ENCODE measurements at places on chromosomes 16 and 17.
A peak's percentile ranks its signal among the peaks of the same experiment; 100 is the strongest.

DNA sequence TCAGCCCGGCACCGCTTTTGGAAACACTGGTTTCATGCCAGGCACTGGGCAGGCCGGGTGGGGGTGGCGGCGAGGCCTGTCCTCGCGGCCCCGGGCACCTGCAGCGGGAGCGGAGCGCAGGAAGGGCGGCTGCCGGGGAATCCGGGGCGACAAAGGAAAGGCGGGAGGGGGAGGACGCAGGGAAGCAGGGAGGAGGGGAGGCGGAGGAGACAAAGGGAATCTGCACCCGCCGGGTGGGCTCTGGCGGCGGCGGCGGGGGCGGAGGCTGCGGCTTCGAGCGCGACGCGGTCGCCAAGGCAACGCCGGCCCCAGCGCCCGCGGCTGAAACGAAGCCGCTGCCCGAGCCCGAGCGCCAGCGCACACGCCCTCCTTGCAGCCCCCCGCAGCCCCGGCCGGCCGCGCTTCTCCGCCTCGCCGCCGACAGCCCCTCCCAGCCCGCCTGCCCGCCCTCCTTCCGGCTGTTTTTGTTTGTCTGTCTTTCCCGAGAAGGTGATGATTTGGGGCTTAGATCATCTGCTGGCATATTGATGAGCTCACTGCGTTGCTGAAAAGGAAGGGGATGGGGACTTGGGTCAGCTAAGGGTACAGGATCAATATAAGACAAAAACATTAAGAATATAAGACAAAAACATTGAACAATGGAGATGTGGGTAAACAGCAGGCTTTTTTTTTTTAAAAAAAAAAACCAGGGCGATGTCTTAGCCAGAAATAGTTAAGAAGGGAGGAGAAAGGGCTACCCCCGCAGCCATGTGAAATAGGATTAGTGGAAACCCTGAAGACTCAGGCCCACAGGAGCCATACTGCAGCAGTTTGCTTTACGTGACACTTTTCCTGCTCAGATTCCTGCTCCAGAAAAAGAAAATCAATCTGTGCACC, 32.7 kb downstream of the CDK5R1 start:
- DNase-seq, result no peak

DNA sequence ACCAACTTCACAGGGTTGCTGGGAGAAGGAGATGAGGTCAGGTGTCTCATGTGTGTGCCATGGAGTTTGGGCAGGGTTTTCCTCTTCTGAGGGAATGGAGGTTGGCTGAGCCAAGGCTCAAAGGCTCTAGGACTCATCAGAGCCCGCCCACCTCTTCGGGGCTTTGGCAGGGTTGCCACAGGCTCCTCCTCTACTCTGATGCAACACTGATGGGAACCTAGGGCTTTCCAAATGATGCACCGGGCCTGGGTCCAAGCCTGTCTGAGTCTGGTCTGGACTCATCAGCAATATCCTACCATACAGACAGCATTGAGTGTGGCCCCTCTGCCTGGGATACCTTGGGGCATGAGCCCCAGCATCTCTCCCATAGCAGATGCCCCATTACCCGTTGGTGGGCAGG, 59.5 kb upstream of the LHX1 start:
- DNase-seq, result no peak

- no peak for DNase-seq
Measured at GRCh38 chr17:66395961-66396360, 93.5 kb downstream of the PRKCA start.

DNA sequence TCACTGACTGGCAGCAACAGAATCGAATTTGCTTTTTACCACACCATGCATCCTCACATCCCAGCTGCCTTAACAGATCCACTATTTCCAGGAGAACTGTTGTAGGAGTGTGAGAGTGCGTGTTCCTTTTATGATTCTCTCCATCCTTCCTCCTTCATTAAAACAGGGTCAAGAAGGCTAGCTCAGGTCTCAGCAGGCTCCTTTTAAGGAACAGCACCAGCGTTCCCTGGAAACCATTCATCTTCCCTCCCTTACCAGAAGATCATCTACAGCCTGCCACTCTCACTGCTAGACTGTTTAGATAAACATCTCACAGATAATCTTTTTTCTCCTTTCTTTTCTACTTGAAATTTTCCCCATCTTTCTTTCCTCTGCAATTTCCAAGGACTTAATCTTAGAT, 1531.9 kb upstream of the CDH8 start:
- DNase-seq, result no peak

DNA sequence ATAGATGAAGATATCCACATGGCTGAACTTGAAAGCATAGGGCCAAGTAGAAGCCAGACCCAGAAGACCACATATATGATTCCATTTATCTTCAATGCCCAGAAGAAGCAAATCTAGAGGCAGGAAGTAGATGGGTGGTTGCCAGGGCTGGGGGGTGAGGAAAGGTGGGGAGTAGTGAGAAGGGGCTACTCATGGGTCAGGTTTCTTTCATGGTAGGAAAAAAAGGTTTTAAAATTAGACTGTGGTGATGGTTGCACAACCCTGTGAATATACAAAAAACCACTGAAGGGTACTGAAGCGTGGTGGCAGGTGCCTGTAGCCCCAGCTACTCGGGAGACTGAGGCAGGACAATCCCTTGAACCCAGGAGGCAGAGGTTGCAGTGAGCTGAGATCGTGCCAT, 5.4 kb downstream of the CD2BP2 start:
- DNase-seq, result no peak

GRCh38 chr17:81964081-81964849, 3.3 kb upstream of the NOTUM start:
- DNase-seq, result no peak

DNA sequence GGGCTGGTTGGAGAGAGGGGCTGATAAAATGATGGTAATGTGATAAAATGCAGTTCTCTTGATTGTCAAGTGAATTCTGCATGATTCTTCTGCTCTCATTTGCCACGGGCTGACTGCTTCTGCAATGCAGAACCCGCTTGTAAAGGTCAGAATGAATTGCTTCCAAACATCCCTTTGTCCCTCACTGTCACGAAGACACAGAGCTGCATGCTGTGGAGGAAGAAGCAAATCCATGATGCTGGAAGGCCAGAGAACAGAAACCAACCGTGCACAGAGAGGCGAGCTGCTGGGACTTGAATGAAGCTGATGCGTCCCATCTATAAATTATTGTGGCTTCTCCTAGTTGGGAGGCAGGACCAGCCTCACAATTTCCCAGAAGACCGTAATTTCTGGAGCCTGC, 171.6 kb downstream of the PRKCB start:
- DNase-seq, result no peak

GRCh38 chr17:75240394-75241142, 20.8 kb downstream of the GGA3 start:
- DNase-seq, result no peak

DNA sequence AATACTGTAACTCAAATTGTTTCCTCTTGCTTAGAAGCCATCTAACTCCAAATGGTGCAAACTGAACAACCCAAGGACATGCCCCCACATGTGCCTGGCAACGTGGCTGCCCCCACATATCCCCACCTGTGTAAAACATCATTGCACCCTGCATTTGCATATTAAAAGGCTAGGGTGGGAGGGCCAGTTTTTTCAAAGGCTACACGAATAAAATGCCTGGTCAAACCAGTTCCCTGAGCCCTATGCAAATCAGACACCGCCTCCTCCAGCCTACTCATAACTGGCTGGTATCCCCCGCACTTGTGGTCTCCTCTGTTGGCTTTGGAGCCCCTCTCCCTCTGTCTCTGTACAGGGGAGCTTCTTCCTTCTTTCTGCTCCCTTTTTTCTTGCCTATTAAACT, 26.7 kb downstream of the C16orf54 start:
- no peak for DNase-seq

DNA sequence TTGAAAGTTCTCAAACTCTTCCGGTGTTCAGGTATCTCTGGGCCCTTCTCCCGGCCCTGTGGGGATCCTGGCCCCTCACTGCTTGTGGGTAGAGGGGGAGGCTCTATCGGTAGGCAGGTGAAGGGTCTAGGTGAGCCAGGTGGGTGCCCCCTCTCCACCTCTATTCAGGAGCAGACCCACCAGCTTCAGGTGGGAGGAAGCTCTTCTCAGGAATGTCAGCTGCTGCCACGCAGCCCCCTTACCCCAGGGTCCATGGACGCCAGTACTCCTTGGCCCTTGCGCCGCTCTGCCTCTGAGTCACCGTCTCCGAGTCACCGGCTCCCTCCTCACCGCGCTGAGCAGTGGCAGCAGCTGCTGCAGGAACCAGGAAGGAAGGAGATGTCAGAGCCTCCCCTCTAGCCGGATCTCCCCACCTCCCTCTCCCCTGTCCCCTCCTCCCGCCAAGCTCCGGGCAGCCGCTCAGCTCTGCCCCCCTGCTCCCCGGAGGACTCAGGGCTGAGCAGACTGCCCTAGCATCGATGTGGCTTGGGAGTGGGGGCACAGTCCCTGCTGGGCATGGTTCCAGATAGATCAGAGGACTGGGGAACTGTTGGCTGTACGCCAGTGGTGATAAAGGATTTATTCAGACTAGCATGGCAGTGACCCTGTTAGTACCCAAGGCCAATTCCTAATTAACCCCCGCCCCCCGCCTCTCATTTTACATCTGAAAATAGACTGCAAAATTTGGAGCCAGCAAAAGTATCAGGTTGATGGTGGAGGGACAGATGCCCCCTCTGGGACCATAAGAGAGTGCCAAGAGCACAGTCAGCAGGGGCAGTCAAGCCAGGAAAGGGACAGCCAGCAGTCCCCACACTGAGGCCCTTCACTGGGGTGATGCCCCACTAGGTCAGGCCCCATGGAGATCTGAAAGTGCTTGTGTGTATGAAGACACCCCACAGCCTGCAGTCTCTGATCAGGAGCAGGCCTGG, at the start of gene OSBPL7:
OSBPL7 (minus strand) TSS at position 371 of the 968 bp plus-strand sequence. CDS start 1,516 bp downstream, outside the sequence.
- DNase-seq, result peak; percentile 51

DNA sequence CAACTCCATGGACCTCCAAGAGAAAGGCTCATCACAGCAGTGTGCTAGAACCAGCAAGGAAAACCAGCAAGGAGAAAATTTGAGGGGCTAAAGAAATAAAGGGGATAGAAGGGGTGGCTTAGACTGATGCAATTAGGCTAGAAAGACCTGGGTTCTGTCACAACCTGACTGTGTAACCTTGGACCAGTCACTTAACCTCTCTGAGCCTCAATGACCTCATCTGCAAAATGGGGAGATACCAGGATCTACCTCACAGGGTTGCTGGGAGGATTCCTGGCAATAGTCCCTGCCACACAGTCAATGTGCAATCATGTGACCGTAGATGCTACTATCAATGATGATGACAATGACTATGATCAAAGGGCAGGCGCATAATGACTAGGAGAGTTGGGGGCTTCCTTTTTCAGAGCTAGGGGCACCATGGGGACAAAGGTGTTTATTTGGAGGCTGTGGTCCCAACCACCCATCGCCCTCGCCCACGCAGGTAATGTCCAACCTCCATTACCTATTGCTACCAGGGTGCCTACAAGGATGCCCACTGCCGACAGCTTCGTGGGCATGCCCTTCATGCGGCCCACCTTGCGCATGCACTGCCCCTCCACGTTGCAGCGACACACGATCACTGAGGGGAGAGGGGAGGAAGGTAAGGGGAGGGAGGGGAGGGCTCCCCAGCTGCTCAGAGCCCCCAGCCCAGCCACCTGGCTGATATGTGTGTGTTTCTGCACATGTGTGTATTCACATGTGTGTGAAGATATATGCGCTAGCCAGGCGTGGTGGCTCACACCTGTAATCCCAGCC, 9.7 kb downstream of the CDH16 start:
- DNase-seq, result no peak

Measured in stimulated activated CD8-positive, alpha-beta memory T cell treated with anti-CD3 and anti-CD28 coated beads, Interleukin-15, amount 100 ng/mL, for 1 hour (primary cell).